ENCODE measurements at places on chromosomes 5 and 9. TPM values are rescaled to one million over a fixed set of nuclear protein-coding genes. Genes with fewer than 3 reads are reported as not detected.

Gene GM2A
- 125 TPM for total RNA-seq

Gene GMCL2
- total RNA-seq, result not detected

Gene F2RL2
- 0.05 TPM for total RNA-seq

Gene GPR151
- not detected for total RNA-seq

Gene ACOT12
- total RNA-seq, result not detected

Gene LCN1
- total RNA-seq, result not detected

Gene SLC36A2
- not detected for total RNA-seq

Gene ENTR1
- 48.5 TPM for total RNA-seq

Gene FOXD1
- total RNA-seq, result 3.0 TPM

Gene DYNC2I2
- 105 TPM for total RNA-seq

Gene CDKN2B-AS1
- total RNA-seq, result 0.56 TPM

Gene WDR70
- total RNA-seq, result 16.1 TPM

Gene PCDHGA2
- 0.42 TPM for total RNA-seq

Gene PCDHAC2
- 1.1 TPM for total RNA-seq

Gene ZNF658
- total RNA-seq, result 3.1 TPM

Gene OR1L8
- not detected for total RNA-seq

Gene SLC34A1
- total RNA-seq, result not detected

Measured in airway epithelial cell (primary cell).